Stimulated activated CD4-positive, alpha-beta T cell treated with anti-CD3 and anti-CD28 coated beads, Interleukin-2, amount 100 ng/mL, for 4 hours (primary cell): ENCODE measurements at places on chromosomes 6 and 20.
A peak's percentile ranks its signal among the peaks of the same experiment; 100 is the strongest.

GRCh38 chr6:16359563-16359962, 121.2 kb downstream of the GMPR start:
- no peak for DNase-seq

DNA sequence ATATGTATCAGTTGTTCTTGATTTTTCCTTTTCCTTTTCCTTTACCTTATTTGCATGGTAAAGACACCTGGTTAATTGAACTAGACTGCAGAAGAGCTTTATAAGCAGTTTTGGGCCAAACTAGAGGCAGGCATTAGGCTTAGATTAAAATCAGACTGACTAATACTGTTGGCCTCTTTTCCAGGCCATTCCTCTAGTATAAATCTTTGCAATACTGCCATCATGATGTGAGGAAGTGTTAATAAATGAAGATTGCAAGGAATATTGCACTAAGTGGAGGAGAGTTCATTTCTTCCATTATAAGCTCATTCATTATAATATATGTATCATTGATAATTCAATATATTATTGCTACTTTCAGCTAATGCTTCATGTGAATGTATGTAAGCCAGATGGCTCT, 163.8 kb downstream of the MMUT start:
- DNase-seq = no peak

DNA sequence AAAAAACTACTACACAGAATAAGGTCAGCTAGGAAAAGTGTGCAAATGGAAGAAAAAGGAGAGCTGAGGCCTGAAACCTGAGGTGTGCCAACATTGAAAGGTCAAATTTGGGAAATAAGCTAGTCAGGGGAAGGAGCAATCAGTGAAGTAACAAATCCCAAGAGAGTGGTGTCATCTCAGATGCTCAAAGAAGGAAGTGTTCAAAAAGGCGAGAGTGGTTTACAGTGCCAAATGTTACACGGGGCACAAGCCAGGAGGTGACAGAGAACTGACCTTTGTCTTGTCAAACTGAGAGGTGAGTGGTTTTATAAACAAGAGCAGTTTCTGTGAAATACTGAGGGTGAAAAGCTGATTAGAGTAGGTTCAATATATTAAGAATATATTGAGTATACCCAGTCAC, 83.0 kb upstream of the TCF21 start:
- DNase-seq = no peak

GRCh38 chr6:112717856-112718255, 370.7 kb downstream of the RFPL4B start:
- DNase-seq = no peak

GRCh38 chr6:4085332-4085700, 6.4 kb upstream of the FAM217A start:
- DNase-seq = no peak

DNA sequence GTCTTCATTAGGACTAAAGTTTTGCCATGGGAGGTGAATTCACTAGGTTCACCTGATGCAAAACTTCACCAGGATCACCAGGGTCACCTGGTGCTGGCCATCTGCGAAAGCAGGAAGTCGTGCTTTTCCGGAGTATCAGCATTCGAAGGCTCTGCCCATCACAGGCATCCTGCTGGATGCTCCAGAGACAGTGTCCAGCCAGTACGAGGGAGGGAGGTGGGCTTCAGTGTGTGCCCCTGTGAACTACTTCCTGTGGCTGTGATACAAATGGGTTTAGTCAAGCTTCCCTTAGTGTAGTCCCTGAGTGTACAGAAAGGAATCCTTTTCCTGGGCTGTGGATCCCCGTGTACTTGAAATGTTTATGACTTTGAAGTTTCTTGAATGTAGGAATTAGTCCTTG, 3.4 kb upstream of the RPS6KA2 start:
- no peak for DNase-seq

- no peak for DNase-seq
These were observed 29.4 kb upstream of the KIF6 start for GRCh38 chr6:39754514-39755115.

- no peak for DNase-seq
These were observed 145.7 kb upstream of the GGTLC1 start for GRCh38 chr20:24134284-24134683.

DNA sequence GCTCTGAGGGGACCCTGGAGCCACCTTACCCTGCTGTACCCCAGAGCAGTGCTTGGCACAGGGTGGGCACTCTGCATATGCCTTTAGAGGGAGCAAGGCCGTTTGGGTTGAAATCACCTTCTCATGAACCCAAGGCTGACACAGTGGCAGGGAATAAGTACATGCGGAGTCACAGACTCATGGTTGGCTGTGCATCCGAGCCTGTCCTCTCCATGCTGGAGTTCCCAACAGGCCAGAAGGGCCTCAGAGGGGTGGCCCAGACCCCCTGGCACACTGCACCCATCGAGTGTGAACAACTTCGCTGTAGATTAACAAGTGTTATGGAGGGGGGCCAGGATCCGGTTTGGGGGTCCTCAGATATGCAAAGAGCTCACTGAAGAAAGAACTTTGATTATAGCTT, 21.0 kb upstream of the IRF4 start:
- no peak for DNase-seq

DNA sequence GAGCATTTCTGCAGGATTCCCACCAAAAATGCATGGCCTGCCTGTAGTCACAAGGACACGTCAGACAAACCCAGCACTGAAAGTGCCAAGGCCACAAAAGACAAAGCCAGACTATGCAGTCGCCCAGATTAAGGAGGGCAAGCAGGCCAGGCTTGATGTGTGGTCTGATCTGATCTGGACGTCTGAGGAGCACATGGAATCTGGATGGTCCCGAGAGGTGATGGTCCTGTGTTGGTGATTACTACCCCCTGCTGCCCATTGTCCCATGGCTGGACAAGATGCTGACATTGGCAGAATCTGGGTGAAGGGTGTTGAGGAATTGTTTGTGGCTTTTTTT, 17.1 kb downstream of the NPEPL1 start:
- DNase-seq = no peak

DNA sequence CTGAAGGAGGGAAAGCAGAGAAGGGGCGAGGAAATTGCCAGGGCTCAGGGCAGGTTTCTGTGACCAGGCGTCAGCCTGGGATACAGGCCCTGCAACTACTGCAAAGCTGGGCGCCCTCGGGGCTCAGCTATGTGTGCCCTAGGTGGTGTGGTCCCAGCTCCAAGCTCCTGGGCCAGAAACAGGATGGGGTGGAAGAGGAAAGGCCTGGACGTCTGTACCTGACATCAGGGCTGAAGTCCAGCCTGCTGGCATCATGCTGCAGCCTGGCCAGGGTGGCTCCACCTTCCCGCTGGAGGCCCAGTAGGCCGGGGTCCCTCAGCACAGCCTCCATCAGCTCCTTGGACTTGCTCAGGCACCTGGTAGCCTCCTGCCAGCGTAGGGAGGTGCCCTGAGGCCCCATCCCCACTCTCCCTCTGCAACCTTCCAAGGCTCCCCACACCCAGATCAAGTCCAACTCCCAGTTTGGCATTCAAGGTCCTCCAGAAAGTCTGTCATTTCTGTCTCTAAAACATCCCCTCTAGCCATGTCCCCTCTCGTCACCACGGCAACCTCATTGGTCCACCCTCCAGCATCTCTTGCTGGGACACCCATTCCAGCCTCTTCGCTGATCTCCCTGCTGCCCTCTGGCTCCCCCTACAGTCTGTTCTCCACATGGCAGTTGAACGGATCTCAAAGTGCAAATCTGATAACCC, 38.2 kb downstream of the KIAA1755 start:
- DNase-seq = peak; percentile 23

DNA sequence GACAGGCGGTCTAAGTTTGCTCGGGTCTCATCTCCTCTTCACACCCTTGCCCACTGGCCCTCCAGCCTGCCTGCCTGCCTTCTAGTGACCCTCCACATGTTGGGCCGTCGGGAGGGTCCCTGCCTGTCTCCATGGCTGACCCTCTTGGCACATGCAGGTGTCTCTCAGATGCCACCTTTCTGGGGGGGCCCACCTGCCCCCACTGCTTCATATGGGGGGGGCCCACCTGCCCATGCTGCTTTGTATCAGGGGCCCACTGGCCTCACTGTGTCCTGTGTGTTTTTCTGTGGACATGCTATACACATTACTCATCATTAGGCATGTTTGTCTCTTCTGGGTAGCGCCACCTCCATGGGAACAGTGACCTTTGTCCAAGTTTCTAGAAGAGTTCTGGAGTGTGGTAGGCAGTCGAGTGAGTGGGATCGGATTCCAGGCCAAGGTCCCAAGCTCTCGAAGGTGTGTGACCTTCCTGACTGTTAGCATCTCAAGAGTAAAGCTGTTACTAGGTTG, 40.4 kb upstream of the KIF25 start:
- DNase-seq = no peak

- DNase-seq = no peak
These were observed 89.1 kb upstream of the QKI start for GRCh38 chr6:163325390-163325784.

- no peak for DNase-seq
These were observed 61.5 kb upstream of the FKBP1C start for GRCh38 chr6:63149730-63150129.

DNA sequence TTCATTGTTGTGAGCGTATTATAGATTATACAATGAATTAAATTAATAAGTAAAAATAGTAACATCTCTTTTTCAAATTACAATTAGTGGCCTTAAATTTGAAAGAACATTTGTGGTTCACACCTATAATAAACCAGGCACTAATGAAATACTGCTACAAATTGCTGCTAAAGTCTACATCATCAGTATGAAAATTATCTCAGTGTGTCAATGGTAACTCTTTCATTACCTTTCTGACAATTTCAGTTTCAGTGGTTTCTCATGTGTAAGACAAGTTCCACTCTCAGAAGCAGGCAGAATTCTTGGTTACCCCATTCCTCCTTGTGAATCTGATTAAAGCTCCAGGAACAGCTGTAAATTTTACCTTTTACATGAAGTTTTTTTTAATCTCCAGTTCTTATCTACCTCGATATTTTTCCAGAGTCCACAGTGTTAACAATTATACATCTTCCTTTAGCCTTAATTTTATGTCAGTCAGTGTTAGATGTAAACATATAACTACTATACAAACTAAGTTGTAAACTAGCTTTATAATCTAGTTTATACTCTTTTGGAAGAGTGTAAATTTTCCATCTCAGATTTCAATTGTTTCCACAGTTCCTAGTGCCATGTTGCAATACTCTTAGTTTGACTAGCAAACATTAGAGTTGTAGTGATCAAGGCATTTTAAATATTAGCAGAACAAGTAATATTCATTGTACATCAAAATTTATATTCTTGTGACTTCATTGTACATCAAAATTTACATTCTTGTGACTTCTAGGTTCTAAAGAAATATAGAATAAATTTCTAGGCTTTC, 1038.4 kb downstream of the EPHA7 start:
- DNase-seq = no peak

DNA sequence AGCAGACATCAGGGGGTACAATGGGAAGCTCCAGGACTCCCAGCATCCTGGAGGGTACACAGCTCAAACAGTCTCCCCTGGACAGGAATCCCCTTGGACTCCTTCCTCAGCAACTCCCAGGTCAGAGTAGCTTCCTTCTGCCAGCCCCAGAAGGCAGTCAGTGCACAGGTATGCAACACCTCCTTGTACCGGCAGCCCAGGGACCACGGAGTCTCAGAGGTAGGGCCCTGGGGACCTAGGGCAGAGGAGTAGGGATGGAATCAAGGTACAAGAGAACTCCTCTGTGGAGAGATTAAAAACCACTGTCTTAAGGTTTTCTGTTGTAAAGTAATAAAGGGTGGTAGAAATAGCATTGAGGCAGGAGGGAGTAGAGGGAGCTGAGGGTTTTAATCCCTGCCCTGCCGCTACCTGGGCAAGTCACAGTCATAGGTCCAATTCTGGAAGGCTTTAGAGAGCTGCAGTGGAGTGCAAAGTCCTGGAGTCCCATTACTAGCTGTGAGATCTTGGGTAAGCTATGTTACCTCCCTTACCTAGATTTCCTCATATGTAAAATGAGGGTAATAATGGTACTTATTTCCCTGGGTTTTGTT, 7.5 kb downstream of the TP53TG5 start:
- DNase-seq = no peak

DNA sequence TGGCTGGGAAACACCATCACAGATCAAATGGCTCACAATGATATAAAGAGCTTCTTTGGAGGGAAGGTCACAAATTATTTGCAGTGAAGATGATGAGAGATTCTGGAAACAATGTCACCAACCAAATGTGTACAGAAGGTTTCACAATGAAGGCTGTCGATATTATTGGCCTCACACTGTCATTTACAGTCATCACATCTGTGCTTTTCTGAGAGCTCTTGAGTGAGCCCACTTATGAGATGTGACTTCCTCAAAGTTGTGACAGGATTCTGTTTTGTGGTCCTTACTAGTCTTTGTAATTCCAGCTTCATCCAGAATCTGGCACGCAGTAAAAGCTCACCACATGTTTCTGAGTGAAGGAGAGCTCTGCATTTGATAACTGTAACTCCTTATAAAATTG, 133.6 kb downstream of the LMBRD1 start:
- DNase-seq = no peak

- DNase-seq = no peak
These were observed 4.5 kb downstream of the TP53INP2 start for GRCh38 chr20:34708621-34709043.

GRCh38 chr6:159169557-159170332, 545 bp downstream of the FNDC1 start:
- DNase-seq = no peak

GRCh38 chr20:41225091-41225490, 87.7 kb downstream of the PLCG1 start:
- no peak for DNase-seq

DNA sequence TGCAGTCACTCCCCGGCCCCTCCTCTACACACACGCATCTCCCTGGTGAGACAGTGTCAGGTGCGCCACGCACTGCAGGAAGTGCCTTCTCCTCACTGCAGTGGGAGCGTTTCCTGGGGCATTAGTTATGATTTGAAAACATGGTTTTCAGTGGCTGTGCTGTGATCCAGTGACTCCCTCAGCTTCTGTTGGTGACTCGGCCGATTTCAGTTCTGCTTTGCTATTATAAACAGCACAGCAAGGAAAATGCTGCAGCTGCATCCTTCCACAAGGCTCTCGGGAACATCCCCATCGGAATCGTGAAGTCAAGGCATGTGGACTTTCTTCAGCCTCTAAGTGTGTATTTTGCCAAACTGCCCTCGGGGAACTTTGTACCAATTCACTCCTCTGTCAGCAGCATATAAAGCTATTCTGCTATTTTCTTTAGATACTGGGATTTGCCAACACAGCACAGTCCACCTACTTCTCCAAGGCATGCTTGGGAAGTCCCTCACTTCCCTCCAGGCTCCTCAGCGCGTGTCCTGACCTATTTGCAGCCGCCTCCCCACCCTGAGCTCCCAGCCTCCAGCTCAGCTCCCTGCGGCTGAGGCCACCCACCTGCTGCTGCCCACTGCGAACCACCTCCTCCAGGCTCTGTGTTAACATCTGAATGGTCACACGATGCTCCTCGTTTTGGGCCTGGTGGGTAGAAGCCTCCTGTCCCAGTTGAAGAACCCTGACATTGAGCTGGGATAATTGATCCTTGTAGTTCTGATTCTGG, 54.5 kb downstream of the GINS1 start:
- no peak for DNase-seq
